Stimulated activated CD8-positive, alpha-beta memory T cell treated with anti-CD3 and anti-CD28 coated beads, Interleukin-7, amount 100 ng/mL, for 1 hour (primary cell): ENCODE measurements at places on chromosomes 4 and X.
A peak's percentile ranks its signal among the peaks of the same experiment; 100 is the strongest.

GRCh38 chr4:38815885-38816782 lies 11.5 kb upstream of the TLR1 start:
- no peak for DNase-seq

DNA sequence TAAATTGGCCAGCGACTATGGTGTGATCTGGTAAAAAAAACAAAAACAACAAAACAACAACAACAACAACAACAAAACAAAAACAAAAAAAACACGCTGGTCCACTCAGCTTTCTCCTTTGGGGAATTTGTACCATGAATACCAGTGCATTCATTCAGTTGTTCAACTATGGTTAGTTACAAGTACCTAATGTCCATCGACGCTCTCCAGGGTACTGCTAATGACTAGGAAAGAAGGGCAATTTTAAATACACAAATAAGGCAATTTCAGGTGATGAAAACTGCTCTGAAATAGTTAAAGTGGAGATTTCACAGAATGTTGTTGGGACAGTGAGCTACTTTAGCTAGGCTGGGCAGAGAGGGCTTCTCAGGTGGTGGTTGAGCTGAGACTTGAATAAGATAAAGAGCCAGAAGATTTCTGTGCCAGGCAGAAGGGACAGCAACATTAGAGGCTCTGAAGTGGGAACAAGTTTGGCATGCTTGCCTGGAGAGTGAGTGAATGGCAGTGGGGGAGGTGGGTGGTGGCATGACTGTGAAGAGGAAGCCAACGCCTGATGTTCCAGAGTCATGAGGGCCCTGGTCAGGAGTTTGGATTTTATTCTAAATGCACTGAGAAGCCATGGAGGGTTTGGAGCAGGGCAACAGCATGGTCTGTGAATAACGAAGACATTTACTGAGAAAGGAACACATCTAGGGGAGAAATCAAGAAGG lies 45.9 kb upstream of the PGRMC2 start:
- DNase-seq = no peak

DNA sequence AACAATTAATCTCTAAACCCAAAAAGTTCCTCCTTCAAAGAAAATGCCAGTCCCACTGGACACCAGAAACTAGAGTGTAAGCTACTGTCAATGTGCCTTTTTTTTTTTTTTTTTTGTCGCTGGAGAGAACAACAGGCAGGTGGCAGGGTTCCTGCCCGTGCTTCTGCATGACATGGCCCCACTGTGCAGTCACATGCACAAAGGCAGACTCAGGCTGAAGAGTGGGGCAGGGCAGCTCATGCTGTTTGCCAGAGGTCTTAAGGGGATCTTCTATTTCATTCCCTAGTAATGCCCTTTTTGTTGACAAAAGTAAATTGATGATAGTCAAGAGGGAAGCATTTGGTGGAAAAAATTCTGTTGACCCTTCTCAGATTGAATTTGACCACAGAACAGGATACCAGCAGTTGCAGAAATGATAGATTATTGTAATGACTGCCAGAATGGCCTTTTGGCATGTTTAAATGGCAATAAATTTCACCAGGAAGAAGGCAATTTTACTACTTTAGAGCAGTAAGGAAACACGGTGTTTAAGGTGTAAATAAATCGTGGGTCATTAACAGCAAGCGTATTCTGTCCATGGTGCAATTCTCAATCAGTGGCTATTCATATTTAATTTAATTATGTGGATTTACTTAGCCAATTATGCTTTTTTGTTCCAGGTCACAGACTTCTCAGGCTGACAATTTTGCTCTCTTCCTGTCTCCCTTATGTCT lies 80.9 kb downstream of the NKX6-1 start:
- no peak for DNase-seq

DNA sequence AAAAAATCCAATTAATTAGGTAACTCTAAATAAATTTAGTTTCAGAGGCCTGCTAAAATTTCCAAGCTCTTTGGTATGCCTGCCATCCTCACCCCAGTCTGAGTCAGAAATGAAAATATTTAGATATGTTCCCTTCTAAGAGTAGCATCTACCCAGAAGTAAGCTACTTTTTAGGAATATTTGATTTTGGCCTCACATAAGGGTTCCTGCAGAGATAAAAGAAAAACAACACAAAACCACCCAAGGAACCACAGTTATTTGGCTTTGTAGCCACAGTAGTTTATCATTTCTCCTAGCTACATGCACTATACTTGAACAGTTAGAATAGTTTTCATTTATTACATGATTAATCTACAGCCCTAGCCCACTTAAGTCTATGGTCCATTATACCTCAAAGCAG lies 192.6 kb upstream of the FAM241A start:
- DNase-seq = no peak

GRCh38 chr4:205097-205756 lies 80.9 kb downstream of the ZNF718 start:
- DNase-seq = no peak

- DNase-seq = no peak
These were observed 35.5 kb downstream of the TBC1D9 start for GRCh38 chr4:140720387-140721304.

DNA sequence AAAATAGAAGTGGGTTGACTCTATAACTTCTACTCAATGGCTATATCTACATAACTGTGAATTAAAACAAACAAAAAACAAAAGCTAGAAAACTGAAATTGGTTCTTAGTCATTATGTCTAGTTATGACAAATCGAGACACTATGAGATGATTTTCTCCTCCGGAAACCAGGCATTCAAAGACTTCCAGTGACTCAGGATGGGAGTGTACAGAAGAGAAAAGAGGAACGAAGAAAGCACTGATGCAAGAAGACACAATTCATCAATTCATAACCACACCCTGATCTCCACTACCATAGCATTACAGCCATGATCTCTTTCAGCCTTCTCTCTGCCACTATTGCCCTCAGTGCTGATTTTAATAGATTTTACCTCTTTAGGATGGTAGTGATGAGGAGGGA lies 253.6 kb downstream of the CBLL2 start:
- DNase-seq = no peak

DNA sequence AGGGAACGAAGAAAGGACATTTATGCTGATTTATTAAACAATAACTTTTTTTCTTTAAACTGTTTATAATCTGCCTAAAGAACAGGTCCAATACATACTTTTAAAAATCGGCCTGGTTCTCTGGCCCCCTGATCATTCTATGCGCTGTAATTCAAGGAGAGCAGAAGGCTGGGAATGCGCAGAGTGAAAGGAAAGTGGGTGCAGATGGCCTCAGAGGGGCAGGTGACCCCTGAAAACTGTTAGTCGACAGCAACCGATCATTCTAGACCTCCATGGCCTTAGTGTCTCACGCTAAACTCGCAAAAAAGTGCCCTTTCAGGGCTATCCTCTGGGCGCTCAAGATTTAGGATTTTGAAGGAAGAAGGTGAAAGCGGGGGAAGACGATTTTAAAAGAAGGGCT lies 2.2 kb downstream of the PDE5A start:
- no peak for DNase-seq

DNA sequence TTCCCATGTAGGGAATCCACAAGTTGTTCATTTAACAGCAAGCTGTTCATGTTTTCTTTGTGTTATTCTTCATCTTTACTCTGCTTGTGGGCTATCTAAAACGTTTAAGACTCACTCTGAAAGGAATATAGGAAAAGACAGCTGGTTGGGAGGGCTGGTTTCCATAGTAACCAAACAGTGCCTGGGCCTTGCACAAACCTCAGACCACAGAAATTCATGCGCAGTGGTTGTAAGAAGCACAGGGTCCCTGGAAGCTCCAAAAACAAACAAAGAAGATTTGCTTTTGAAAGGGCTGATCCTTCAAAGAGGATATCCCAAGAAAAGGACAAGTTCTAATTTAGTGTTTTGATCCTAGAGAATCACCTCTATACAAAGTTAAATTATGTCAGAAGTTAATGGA lies 7.8 kb downstream of the SERTM2 start:
- DNase-seq = no peak

DNA sequence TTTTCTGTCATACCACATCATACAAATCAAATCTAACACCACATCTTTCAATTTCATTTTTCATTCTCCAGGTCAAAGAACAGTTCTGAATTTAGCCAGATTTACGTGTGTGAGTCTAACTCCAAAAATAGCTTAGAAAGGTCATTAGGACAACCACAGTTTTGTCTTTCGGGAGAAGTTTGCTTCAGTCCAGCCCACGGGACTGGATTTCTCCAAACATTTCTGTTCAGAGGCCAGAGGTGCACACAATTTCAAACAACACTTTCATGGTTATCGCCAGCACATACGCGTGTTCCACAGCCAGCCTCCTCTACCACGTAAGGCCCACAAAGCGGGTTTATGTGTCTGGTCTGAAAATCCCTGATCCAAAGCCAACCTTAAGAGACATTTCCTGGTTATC lies 65.9 kb downstream of the VEGFC start:
- no peak for DNase-seq

- DNase-seq = no peak
These were observed 240.0 kb downstream of the GPC3 start for GRCh38 chrX:133745349-133745748.

DNA sequence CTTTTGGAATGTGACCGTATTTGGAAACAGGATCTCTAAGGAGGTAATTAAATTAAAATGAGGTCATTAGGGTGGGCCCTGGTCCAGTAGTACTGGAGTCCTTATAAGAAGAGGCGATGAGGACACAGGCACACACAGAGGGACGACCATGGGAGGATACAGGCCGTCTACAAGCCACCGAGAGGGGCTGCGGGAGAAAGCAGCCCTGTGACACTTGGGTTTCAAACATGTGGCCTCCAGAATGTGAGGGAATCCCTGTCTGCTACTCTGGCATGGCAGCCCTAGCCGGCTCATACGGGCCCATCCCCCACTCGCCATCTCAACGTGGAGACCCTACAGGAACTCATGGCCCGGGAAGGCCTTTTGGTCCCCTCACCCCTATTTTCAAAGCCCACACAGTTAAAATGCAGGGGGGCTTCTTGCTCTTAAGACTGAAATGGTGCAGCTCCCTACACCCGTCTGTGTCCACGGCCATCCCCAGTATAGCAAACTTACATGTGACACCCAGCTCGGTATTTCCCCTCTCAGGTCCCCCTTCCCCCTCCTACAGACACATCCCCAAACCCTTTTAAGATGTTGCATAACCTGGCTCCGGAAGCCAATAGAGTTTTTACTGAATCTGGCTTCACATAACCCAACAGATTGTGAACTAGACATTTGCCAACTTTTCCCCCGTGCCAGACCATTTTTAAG lies 124.1 kb upstream of the TBL1X start:
- no peak for DNase-seq

DNA sequence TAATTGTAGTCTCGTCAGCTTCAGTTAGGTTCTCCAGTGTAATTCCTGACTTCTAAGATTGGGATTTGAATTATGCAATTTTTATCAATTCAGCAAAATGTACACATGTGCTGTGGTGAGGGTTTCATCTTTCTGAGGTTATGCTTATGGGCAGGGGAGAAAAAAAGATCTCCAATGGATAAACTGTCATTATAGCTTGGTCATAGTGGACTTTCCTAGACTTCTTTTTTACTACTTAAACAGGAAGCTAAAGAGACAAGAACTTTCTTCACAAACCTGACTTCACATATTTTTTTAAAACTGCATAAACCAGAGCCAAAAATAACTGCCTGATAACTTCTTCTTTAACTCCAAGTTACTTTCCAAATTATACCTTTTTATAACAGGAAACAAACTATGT lies 21.7 kb upstream of the SPP1 start:
- DNase-seq = no peak

DNA sequence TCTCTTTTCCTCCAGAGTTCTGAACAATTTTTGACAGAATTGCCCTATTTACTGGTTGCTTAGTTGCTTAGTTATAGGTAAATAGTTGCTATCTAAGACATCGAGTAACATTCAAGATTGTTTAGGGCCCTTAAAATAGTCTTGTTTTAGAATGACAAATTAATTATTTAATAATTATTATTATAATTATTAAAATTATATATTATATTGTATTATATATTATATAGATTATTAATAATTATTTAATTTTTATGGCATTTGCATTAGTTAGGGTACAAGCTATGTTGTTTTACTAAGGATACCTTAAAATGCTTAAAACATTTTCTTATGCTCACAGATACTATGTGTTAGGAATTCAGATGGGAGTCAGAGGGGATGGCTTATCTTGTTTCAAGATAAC lies 59.2 kb downstream of the NPY1R start:
- no peak for DNase-seq

GRCh38 chrX:16418650-16419049 lies 231.3 kb upstream of the S100G start:
- DNase-seq = no peak

GRCh38 chrX:2954541-2954940 lies 25.4 kb upstream of the ARSD start:
- DNase-seq = no peak

- DNase-seq = no peak
These were observed 2183.9 kb upstream of the TENM3 start for GRCh38 chr4:180059216-180059881.

- DNase-seq = no peak
These were observed 11.9 kb upstream of the RBMX start for GRCh38 chrX:136892412-136892811.

DNA sequence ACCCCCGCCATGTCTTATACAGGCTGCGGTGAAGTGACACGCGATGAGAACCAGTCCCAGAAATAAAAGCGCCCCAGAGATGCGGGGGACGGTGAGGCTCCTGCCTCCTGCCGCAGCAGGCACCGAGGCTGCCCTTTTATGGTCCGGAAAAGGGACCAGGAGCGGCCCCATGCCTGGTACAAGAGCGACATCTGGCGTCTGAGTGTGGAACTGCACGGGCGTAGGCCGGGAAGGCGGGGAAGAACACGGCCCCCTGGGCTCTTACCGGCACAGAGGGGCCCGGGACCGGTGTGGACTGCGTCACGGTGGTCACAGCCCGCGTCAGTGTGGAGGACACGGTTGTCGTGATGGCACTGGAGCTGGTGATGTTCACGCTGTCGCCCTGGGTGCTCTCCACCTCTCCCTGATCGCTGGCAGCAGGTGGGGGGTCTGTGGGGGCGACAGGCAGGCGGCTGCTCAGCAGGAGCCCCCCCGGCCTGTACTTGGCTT lies 8.9 kb upstream of the RENBP start:
- DNase-seq = peak; percentile 59

DNA sequence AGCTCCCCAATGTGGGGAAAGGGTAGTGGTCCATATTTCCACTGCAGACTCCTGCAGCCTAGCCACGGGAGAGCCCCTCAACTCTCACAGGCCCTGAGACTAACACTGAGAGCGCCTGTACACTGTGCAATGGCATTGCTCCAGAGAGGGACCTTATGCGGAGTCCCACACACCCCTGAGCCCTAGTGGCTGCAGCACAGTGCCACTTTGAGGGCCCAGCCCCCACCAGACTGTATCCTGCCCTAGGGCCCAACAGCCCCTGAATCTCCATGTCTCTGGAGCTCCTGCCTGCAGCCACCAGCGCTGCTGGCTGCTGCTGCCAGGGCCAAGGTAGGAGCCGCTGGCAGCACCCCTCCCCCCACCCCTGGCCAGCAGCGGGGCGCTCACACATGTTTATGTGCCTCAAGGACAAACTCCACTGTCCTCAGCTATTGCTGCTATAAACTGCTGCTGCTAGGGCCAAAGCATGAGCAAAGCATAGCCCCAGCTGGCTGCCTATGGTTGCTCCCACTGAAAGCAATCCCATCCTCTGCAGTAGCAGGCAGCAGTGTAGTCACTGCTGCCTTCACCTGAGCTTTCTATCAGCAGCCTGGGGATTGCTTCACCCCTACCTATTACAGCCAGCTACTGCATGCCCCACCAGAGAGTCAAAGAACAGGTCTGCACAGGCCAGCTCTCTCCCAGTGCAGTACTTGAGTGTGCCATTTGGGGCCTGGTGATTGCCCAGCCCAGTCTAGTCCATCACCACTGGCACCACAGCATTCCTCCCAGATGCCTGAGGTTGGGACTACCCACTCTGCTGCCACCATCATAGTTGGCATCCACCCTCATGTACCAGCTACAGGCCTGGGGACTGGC lies 24.3 kb downstream of the TMEM154 start:
- DNase-seq = no peak

GRCh38 chrX:72042852-72043248 lies 88.9 kb downstream of the RTL5 start:
- DNase-seq = no peak
